ENCODE measurements at places on chromosomes 4 and X.

GRCh38 chr4:170682558-170683294, 593.0 kb upstream of the AADAT start:
- DNase-seq, result no peak

- DNase-seq, result no peak
Measured at GRCh38 chr4:2428496-2429213, 9.9 kb downstream of the CFAP99 start.

GRCh38 chr4:145937971-145938611, 532 bp downstream of the ZNF827 start:
- no peak for DNase-seq

GRCh38 chr4:82688091-82688795, 110.4 kb downstream of the SCD5 start:
- no peak for DNase-seq

DNA sequence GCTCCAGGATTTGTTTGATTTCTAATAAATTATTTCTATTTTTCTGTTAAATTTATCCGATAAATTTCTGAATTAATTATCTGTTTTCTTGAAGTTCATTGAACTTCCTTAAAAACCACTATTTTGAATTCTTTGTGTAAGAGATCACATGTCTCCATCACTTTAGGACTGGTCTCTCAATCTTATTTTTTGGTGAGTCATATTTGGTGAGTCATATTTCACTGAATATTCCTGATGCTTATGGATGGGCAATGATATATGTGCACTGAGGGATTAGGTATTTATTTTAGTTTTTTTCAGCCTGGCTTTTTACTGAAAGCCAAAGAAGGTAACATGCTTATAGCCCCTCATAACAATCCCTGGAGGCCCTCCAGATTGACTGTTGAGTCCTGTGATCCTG, 48.5 kb upstream of the IL15 start:
- DNase-seq, result no peak

DNA sequence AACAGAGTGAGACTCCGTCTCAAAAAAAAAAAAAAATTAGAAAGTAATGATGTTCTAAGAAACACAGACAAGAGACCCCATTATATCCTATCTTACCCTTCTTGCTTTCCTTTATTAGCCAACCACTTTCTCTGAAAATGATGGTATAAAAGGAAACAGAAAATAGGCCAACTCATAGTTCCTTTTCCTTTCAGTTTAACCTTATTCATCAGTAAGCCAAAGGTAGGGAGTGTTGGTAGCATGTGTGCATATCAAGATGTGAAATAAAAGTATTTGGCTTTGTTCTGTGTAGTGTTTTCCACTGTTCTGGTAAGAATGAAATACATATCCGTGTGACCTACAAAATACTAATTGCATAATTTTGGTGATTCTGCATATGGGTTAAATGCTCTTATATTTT, 266.6 kb downstream of the ZNF674 start:
- DNase-seq, result no peak

GRCh38 chr4:46123913-46124755, at the start of gene GABRG1:
Gene GABRG1, minus strand, starts transcription at chr4:46124054. Its CDS starts 141 bp downstream, at chr4:46123913.
- no peak for DNase-seq

GRCh38 chr4:5770051-5770450, 59.0 kb downstream of the EVC start:
- no peak for DNase-seq

DNA sequence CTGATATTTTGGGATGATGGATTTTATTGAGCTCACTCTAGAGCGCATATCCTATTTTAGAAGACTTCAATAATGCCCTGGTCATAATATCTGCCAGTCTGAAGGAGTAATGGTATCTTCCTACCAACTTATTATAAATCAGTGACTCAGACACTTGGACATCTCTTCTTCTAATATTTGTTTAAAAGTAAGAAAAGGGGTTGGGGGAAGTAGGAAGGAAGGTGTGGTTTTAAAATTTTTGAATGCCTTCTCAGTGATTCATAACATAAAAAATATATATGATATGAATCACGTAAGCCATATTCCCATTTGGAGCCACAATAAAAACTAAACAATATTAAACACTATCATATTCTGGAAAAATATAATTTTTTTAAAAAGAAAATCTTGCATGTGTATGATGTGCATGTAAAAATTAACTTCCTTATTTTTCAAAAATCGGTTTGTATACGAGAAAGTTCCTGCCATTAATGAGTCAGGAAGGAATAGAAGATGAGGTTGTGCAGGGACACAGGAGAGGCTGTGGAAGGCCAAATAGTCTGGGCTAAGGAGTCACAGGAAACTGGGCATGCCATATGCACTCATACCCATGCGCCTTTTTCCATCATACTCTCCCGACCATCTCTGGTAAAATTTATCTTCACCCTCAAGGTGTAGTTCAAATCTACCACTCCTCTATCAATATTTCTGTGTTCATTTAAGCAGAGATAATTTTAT, 286.5 kb downstream of the EPHA5 start:
- peak; percentile 4 for DNase-seq

GRCh38 chr4:188778905-188779304, 639.7 kb downstream of the TRIML1 start:
- peak; percentile 63 for DNase-seq

- DNase-seq, result peak; percentile 89
Measured at GRCh38 chrX:18425199-18426003, at the start of gene CDKL5. Gene CDKL5, plus strand, starts transcription at chrX:18425608. Its CDS starts 81,489 bp downstream, at chrX:18507097.

- no peak for DNase-seq
Measured at GRCh38 chrX:55919367-55920221, 202.0 kb downstream of the RRAGB start.

- DNase-seq, result no peak
Measured at GRCh38 chr4:127250577-127250976, 382.2 kb upstream of the INTU start.

GRCh38 chr4:142396279-142396678, 449.8 kb downstream of the INPP4B start:
- DNase-seq, result no peak

- no peak for DNase-seq
Measured at GRCh38 chrX:107716118-107716684, 59.4 kb downstream of the TSC22D3 start.

DNA sequence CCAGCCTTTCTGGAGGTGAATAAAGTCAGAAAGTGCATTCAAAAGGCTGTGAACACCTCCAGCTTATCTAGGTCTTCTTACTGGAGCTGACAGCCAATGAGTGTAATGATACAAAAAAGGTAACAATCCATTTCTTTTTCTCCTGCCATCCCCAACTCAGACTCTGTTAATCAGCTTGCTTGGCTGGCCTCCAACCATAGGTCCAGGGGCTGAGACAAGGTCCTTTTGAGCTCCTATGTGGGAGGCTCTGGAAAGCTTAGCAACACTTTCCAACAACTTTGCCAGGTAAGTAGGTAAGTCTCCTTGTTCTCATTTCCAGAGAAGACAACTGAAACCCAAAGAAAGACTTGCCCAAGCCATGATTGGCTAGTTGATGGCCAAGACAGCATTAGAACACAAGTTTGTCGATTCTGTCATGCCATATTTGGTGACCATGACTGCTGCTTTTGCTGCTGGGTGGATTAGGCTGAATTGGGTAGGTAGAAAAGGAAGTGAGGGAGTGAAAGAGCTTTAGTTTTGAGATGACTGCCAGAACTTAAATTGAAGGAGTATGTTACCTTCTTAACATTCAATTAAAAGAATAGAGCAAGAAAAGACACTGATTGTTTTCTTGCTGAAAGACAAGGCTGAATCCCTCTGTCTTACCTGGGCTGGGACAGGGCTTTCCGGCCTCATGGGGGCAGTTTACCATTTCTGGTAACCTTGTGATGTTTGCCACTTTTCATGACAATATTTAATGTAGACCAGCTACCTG, 22.8 kb downstream of the VSIG4 start:
- no peak for DNase-seq

- no peak for DNase-seq
Measured at GRCh38 chrX:95903490-95903889, 781.2 kb upstream of the DIAPH2 start.

DNA sequence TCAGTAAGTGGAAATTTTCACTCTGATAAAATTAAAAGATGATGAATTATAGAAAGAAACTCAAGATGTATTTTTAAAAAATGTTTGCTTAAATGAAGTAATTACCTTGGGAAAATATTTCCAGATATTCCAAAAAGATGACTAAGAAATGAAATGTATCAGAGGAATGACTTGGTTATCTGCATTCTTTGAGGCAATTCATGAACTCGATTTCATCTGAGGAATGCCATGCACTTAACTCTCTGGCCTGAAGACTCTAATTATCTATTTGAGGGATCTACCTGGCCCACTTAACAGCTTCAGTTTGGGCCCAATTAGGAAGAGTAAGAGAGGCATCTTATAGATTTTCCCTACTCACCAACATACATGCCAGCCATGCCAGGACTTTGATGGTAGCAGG, 182.3 kb downstream of the INPP4B start:
- no peak for DNase-seq

GRCh38 chrX:136273986-136274385, 22.8 kb upstream of the MAP7D3 start:
- DNase-seq, result no peak

DNA sequence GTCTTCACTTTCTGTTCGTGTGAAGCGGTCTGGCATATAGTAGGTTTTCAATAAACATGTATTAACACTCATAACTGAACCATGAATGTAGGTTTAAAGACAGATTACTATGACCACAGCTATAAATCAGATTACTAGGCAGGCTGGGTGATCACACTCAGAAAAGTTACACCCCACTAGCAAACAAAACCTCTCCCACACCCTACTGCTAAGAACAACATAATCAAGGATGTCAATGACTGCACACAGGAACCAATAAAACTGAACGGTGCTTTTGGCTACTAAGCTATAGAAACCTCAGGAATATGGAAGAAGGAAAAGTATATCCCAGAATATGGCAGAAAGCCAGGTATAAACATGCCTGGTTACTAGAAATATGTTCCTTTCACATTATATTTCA, 676.9 kb downstream of the SMARCA1 start:
- DNase-seq, result no peak

GRCh38 chr4:55157559-55158277, 32.3 kb upstream of the KDR start:
- no peak for DNase-seq

GRCh38 chr4:137529432-137529831, 2.9 kb downstream of the PCDH18 start:
- no peak for DNase-seq

DNA sequence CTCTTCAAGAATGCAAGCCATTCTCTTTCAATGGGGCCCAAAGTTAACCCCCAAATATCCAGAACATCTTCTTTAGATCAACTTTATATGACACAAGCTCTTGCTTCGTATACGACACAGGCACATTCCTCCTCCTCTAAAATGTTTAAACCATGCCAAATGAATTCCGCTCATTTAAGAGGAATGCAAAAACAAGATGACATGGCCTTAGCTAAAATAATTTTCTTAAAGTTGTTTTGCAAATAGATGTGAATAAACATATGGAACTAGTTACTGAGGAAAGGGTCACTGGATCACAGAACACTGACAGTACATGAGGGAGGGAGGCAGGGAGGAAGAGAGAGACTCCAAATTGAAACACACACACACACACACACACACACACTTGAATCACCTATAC, 97.4 kb downstream of the RASL11B start:
- peak; percentile 92 for DNase-seq

DNA sequence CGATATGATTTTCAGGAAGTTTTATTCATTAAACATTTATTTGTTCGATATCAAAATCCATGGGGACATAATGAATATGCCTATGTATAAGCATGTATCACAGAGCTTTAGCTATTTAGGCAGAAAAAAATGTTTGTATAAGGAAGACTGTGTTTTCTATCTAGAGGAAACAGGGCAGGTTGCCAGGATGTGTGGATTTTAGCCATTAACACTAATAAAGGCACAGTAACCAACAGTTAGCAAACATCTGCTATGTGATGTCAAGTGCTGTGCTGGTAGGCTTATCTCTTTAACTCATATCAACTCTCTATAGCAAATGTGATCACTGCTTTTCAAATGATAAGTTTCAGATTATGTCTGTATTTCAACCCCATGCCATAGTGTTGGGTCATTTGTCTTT, 708.9 kb upstream of the HS3ST1 start:
- DNase-seq, result no peak

DNA sequence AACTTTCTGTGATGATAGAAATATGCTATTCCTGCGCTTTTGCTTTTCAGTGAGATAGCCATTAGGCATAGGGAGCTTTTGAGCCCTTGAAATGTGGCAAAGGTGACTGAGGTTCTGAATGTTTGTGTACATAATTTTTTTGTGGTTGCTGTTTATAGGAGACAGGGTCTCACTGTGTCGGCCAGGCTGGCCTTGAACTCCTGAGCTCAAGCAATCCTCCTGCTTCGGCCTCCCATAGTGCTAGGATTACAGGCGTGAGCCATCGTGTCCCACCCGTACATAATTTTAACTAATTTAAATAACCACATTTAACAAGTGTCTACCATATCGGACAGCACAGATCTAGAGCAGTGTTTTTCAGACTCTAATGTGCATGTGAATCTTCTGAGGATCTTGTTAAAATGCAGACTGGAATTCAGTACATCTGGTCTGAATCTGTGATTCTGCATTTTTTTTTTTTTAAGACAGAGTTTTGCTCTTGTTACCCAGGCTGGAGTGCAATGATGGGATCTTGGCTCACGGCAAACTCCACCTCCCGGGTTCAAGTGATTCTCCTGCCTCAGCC, 45.3 kb downstream of the CASP6 start:
- no peak for DNase-seq

DNA sequence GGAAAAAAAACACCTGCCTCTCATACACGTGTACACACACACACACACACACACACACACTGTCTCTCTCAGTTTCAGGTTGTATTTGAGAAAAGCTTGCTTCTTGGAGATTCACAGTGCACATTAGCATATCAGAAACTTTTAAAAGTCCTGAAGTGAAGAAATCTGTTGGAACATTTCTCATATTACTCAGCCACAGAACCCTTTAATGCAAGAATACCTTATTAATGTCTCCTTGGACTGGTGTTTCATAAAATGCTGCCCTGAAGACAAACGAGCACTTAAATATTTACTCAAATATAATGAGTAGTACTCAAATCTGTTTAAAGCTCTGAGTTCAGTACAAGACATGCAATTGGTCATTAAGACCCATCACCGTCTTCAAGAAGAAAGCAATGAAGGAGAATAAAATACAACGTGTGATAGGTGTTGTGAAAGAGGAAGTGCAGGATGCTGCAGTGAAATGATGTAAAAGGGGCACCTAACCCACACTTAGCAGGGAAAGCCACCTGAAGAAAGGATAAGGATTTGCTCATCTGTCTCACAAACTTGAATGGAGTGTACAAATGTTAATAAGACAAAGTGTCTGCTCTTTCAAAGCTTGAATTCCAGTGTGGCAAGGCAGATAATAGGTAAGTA, 57.0 kb downstream of the DCLK2 start:
- no peak for DNase-seq

- no peak for DNase-seq
Measured at GRCh38 chr4:128123036-128123435, 61.9 kb downstream of the LARP1B start.

GRCh38 chrX:38178396-38178795, 42.3 kb downstream of the SRPX start:
- DNase-seq, result no peak

Measured in fibroblast of skin of left biceps (primary cell).